SK-MEL-5 (cell line): ENCODE measurements at places on chromosomes 7 and 10.

- DNase-seq, result peak; percentile 35
Observed at GRCh38 chr7:7970531-7971307, 2.1 kb downstream of the GLCCI1 start.

DNA sequence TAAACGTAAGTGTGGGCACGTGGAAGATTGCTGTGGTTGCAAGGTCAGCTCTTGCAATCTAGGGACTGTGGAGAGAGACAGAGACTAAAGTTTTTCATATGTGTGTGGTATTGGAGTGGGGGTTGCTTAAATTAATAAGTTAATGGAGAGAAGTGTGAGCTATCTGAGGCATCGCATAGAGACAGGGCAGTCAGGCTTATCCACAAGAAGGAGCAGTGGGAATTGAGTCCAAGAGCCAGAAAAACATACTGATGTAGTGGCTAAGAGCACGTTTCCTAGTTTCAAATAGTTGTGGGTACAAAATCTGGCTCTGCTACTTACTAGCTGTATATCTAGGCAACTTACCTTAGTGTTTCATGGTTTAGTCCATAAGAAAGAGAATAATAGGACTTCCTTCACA is 65.8 kb downstream of the SORCS3 start:
- DNase-seq, result no peak

GRCh38 chr7:129616530-129616929 is 5.0 kb downstream of the NRF1 start:
- no peak for DNase-seq

GRCh38 chr7:84177758-84178412 is 16.7 kb downstream of the SEMA3A start:
- DNase-seq, result no peak

GRCh38 chr10:95601116-95601719 is 40.0 kb upstream of the SORBS1 start:
- peak; percentile 92 for DNase-seq

DNA sequence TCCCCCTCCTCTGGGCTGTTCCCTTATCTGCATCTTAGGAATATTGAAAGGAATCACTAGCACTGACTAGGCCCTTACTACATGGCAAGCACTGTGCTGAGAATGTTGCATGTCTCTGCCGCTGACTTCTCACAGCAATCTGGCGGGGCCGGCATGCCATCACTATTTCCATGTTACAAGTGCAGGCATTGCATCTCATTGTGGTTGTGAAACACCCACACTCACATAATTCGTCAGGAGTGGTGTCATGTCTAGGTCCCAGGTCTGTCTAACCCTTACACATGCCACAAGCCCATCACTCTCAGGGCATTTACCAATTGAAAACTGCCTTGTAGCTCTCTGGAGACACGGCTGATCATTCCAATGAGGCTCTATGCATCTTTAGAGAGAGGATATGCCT is 8.5 kb upstream of the IL2RA start:
- no peak for DNase-seq

DNA sequence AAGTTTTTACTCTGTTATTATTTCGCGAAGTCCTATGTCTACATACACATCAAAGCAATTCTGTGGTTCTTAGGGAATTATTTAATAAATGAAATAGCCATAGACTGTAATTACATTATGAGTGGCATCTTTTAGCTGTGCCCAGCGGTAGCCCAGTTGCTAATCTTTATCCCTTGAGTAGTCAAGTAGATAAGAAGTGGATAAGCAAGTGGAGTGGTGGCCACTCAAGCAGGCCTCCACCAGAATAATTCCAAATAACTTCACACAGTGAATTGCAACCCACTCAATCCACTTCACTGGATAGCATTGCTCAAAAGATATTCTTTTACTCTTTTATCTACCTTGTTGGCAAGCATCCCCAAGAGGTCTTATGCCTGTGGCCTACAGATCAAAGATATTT is 349.7 kb downstream of the AUTS2 start:
- no peak for DNase-seq

GRCh38 chr7:28984631-28985030 is 26.5 kb upstream of the TRIL start:
- peak; percentile 38 for DNase-seq

DNA sequence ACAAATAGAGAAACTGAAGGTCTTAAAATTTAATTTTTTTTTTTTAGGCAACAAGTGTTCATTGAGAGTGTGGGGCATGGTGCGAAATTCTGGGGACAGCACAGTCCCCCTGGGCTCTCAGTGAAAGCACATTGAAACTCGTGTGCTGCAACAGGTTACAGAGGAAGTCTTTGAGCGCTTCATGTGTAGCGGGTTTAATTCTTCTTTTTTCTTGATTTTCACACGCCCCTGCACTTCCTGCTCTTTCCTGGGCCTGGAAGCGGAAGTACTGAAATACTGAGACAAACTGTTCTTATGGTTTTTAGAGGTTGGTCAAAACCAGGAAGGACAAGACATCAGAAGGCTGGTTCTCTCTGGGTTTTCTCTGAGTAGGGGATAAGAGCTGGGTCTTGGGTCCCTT is 203.5 kb downstream of the PTEN start:
- no peak for DNase-seq

DNA sequence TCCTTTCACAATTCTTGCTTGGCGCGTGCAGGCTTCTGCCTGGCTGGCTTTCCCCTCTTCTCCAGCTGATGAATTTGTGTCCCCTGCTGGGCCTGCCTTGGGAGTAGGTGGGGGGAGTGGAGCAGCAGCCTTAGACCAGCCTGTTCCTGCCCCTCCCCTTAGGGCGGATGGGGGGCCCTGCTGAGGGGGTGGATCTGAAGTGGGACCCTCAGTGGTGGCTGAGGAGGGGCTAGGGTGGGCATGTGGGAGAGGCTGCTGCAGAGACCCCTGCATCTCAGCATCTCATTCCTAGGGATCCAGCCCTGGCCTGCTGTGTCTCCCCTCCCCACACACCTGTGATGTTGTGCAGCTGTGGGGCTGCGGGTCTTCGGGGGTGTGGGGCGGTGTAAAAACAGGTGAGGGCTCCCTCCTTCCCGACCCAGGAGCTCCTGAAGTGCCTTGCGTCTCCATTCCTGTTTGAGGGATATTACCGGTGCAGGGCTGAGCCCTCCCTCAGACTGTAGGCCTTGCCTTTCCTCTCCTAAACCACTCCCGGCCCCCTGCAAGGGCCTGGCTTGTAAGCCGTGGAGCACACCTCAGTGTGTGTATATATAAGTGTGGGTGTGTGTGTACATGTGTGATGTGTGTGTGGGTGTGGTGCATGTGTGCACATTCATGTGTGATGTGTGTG is 24.7 kb downstream of the ADCYAP1R1 start:
- DNase-seq, result no peak

DNA sequence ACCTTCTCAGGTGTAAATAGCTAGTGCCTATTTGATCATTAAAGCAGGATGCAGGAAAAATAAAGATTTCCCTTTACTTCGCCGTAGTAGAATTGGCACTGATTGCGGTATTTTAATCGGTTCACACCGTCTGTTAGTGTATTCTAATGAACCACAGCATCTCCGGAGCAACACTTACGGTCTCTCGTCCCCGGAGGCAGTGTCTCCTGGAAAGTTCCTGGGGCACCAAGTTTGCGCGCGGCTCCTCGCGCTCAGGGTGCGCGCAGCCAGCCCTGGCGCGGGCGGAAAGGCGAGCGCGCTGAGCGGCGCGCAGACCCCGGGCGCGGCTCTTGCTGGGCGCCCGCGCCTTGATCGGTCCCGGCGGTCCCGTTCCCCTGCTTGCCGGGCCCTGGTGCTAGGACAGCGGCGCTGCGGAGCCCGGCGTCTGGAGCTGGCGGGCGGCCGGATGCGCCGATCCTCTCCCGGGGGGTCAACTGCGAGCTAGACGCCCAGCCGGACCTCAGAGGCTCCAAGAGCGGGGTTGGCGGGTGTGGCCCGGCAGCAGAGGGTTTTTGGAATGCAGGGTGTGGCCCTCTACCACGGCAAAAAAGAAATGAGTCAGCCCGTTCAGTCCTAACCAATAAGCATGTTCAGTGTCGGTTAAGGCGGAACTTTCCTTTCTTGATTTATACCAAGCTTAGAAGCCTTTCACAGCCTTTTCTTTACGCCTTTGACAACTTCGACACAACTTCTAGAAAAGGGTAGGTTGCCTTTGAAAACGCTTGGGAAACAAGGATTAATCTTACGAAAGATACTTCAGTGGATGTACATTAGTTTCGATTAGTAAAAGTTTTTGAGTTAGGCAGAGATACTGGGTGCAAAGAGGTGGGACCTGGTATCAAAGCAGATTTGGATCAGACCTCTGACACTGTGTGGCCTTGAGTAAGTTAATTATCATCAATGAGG is 166.8 kb upstream of the ASAH2 start:
- DNase-seq, result peak; percentile 41

GRCh38 chr10:3825244-3825643 is 40.2 kb upstream of the KLF6 start:
- no peak for DNase-seq

- no peak for DNase-seq
Observed at GRCh38 chr7:64614812-64615211, 51.1 kb upstream of the ZNF107 start.
